ENCODE measurements at places on chromosomes 5 and 9. TPM values are rescaled to one million over a fixed set of nuclear protein-coding genes. Genes with fewer than 3 reads are reported as not detected.

GRCh38 chr5:55146080-55146479 lies 13.9 kb upstream of the GPX8 start:
- DNase-seq, result no peak

- DNase-seq, result no peak
Observed at GRCh38 chr9:3736161-3736560, 210.4 kb upstream of the RFX3 start.

GRCh38 chr5:120354126-120354525 lies 110.0 kb upstream of the PRR16 start:
- no peak for DNase-seq

DNA sequence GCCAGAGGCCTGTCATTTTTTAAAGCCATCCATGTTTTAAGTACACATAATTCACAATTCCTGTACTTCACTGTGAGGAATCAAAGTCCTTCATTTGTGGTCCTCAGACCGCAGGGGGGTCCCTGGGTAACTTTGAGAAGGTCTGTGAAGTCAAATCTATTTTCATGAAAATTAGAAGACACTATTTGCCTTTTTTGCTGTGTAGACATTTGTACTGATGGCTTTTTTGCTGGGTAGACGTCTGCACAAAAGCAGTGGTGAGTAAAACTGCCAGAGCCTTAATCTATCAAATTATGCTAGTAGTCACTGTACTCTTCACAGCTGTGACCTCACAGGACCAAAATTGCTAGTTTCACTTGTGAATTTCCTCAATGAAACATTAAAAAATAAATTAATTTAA lies 25.7 kb downstream of the PRUNE2 start:
- DNase-seq, result no peak

The SPATA31E1 gene
- 0.07 TPM for total RNA-seq
